ENCODE measurements at places on chromosomes 16 and 17.

DNA sequence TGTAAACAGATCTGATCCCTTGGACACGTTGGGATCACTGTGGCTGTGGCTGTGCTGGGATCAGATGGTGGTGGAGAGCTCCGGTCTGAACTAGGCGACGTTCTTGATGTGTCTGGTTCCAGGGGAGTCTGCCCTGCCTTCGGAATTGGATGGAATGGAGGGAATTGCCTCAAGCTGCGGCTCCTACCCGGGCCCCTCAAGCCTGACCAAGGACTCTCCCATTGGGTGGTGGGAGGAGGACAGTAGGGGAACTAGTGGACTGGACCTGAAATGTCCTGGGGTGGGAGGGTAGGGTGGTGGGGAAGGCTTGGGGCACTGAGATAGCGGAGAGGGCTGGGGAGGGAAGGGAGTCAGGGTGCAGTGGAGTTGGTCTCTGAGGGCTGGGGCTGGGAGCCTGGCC lies 3.2 kb upstream of the UBALD1 start:
- DNase-seq = no peak

DNA sequence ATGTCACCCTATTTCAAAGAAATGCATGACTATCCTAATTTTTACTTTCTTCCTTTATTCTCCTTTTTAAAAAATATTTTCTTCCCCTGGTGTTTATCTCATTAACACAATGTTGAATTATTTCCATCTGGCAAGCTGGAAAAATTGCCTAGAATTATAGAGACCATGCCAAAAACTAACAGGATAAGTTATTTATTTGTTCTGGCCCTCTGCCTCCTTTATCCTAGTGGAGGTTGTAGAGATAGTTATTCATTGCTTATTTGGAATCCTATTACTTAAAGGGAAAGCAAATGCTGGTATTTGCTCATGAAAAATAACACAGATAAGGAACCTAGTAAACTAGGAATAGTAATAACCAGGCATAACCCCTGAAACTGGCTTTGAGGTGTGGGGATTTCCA lies 684.9 kb upstream of the KIF2B start:
- no peak for DNase-seq

GRCh38 chr17:10332515-10332914 lies 40.3 kb downstream of the MYH13 start:
- DNase-seq = no peak

GRCh38 chr16:20957153-20957552 lies 56.6 kb downstream of the LYRM1 start:
- no peak for DNase-seq

GRCh38 chr16:31297496-31297895 lies 37.7 kb downstream of the ITGAM start:
- no peak for DNase-seq

DNA sequence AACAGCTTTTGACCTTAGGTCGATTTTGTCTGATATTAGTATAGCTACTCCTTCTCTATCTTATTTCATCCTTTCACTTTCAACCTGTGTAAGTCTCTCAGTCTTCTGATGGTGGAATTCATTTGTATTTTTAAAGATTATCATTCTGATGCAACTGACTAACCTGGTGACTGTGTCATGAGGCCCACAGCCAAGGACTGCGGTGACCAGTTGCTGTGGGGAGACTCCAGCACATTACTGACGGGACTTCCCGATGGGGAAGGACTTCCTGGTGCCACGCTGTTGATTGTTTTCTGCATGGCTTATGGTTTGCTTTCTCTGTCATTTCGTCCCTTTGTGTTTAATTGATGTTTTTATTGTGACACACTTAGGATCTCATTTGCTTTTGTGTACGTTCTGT lies 34.2 kb downstream of the RMI2 start:
- no peak for DNase-seq

DNA sequence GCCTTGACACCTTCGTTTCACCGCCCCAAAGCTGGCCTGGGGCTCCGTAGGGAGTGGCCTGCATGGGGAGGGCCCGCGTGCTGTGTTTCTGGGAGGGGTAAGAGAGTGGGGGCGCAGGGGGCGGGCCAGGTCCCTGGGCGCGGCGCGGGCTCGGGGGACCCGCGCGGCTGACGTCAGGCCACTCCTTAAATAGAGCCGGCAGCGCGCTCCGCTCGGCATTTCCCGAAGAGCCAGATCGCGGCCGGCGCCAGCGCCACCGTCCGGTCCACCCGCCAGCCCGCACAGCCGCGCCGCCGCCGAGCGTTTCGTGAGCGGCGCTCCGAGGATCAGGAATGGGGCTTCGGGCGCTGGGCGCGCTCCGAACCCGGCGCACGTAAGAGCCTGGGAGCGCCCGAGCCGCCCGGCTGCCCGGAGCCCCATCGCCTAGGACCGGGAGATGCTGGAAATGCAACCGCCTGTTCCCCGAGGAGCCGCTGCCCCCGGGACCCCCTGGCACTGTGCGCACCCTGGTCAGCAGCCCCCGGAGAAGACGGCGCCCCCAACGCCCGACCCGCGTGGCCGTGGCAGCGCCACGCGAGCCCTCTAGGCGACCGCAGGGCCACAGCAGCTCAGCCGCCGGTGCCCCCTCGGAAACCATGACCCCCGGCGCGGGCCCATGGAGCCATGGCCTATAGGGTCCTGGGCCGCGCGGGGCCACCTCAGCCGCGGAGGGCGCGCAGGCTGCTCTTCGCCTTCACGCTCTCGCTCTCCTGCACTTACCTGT lies at the start of gene HS3ST2:
Gene HS3ST2, plus strand, starts transcription at position 215 of the 763 bp plus-strand sequence. Its CDS starts 449 bp downstream, at position 664.
- DNase-seq = no peak

DNA sequence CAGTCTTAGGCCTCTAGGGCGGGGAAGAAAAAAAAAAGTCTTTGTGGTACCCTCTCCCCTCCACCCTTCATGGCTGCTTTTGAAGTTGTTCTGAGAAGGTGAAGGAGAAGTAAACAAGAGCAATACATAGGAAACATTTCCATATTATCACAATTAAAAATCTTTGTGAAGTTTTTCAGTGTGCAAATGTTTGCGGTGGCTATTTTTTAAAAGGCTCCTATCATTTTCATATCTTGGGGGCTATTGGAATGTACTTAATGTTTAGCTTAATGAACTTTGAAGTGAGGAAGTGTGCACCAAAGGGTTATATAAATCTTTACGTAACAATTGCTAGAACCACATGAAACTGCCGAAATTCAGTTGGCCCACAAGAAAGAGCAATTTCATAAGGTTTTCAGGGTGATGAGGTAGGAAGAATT lies 7.6 kb downstream of the NOL11 start:
- no peak for DNase-seq

DNA sequence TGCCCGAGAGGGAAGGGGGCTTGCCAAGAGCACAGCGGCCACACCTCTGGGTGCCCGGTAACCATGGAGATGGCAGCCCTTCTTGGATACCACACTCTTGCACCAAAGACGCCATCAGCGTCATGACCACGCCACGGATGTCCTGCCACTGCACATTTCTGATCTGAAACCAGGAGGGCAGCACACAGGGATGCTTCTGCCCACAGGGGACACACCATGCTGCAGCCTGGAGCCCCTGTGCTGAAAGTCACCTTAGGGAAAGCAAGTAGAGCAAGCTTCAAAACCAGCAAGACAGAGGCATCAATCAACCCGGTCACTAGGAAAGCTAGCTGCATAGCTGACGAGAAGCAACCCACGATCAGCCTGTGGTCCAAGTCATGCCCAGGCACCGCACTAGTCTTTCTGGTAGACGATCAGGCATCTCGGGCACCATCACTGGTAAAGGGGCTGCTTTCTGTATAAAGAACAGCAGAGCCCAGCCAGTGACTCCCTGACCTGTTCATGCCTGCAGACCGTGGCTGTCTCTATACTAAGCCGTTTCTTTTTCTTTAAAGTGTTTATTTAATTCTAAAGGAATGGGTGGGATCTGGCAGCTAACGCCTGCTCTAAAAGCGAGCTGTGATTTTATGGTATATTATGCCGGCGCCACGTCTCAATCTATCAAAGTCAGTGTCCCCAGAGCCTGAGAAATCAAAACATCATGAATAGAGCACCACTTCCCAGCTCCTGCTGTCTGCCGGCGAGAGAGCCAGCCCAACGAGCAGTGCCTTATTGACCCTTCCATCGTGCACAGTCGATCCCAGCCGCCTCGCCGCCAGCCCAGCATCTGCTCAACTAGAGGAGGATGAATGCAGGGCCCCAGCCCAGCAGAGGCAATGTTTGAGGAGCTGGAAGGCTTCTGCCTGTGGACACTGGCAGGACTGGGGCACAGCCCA lies 244.7 kb downstream of the RBFOX3 start:
- no peak for DNase-seq

DNA sequence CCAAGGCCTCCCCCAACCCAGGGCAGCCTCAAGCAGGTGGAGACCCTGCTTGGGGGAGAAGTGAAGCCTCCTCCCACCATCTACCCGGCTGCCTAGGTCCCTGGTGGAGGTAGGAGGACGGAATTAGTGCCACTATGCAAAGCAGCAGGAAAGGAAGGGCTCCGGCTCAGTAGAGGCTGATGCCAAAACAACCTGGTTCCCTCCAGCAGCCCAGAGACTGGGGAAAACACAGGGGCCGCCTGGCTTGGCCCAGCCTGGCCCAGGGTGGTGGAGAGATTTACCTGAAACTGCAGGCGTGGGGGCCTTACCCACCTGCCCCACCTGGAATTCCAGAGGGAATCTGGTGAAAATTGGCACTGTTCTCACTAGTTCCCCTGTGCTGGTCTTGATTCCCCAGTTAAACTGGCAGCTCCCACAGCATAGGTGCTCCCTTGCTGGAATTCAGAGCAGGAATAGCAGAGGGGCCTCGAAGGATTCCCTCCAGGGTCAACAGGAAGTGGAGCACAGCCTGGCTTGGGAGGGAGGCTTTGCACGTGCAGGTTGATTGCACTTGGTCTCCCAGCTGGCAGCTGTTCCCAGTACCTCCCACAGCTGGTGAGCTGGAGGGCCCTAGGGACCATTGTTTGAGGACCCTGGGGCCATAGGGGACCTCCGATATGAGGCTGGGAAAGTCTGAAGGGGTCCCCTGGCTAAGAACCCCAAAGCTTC lies 4.5 kb downstream of the CD79B start:
- DNase-seq = no peak

DNA sequence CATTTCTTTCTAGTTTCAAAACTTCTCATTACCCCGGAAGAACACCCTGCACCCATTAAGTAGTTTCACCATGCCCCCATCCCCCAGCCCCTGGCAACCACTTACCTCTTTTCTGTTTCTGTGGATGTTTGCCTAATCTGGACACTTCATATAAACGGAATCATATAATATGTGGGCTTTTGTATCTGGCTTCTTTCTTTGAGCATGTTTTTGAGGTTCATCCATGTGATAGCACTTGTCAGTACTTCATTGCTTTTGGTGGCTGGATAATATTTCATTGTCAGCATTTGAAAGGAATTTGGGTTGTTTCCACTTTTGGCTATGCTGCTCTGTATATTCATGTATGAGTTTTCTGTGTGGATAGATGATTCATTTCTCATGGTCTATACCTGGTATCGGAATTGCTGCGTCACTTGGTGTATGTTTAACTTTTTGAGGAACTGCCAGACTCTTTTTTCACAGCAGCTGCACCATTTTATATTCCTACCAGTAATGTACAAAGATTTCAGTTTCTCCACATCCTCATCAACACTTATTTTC lies 30.0 kb upstream of the SLC5A10 start:
- DNase-seq = peak; percentile 31

DNA sequence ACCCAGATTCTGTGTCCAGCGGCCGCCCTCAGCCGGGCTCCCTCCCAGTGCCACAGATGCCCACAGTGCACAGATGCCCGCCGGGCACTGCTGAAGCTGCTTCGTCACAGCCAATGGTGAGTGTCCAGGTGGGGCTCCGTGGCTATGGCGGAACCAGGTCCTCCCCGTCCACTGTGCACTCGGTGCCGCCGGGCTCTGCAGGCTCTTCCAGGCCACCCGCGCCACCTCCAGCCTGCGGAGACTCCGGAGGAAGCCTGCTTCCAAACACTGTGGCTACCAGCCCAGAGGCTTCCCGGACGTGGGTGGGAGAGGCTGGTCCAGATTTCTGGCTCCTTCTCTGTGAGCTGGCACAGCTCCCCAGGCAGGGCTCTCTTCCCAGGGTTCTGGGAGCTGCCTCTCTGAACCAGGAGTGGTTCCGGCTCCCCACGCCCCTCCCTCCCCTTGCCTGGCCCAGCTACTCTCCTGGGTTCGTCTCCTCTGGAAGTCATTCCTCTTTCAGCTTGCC lies 2.8 kb upstream of the PYCR1 start:
- DNase-seq = no peak

- no peak for DNase-seq
These were observed 1.7 kb downstream of the MLST8 start for GRCh38 chr16:2206780-2207433.

DNA sequence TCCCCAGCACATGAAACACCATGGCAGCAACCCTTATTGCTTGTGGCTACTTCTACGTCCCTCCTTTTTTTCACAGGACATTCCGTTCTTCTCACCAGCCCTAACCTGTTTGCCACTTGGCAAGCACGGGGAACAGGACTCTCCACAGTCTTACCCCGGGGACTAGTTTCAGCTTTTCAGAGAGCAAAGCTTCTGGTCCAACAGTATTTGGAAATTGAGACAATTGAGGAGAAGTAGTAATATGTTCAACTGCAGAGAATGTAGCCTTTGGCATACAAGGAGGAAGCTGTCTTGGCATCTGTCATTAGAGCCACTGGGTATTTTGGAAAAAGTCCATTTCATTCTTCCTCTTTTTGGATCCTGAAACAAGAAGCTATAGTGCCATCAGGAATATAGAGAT lies 65.7 kb downstream of the MAP2K6 start:
- no peak for DNase-seq

DNA sequence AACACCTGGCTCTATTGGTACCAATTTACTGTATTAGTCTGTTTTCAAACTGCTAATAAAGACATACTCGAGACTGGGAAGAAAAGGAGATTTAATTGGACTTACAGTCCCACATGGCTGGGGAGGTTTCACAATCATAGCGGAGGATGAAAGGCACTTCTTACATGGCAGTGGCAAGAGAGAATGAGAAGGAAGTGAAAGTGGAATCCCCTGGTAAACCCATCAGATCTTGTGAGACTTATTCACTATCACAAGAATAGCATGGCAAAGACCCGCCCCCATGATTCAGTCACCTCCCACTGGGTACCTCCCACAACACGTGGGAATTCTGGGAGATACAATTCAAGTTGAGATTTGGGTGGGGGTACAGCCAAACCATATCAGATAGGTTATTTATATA lies 22.6 kb upstream of the GOSR1 start:
- DNase-seq = no peak

GRCh38 chr16:4614571-4615383 lies at the start of gene UBALD1:
Gene UBALD1, minus strand, starts transcription at chr16:4614888. Its CDS starts 91 bp downstream, at chr16:4614797.
- DNase-seq = peak; percentile 49

GRCh38 chr17:20852990-20853370 lies 189.8 kb downstream of the USP22 start:
- DNase-seq = no peak

DNA sequence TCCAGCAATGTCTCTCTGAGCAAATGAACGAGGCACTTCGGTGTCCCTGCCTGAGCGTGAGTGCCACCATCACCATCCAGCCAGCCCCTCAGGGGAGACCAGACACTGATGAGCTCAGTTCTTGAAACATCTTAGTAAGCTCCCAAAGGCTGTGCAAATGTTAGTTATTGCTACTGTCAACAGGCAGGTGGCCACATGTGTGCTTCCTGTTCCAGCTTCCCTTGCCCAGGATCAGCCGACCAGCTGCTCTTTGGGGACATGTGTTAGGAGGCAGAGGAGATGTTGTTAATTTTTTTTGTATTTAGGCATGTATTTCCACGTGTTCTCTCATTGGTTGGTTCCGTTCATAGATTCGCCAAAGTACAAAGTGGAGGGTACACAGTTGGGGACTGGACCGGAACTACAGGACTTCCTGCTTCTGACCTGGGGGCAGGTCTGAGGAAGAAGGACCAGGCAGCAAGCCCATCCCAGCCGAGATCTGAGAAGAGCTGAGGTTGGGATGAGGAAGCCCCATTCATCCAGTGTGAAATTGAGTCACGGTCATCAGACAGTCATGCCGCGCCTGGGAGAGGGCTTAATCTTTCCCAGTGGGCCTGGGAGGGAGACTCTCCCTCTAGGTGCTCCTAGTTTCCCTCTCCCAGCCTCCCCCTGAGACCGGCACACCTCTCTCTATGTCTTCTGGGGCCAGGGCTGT lies 3.8 kb downstream of the TTYH2 start:
- no peak for DNase-seq

Measured in kidney epithelial cell (primary cell).